Umbilical cord (tissue), 2 donors: ENCODE measurements at places on chromosomes 13 and 19. TPM values are rescaled to one million over a fixed set of nuclear protein-coding genes. Genes with fewer than 3 reads are reported as not detected.

Gene NALCN
- total RNA-seq, result 4.8 TPM

- DNase-seq, result no peak
These were observed 2.6 kb downstream of the HMG20B start for GRCh38 chr19:3575260-3575741.

- DNase-seq, result no peak
These were observed 222.9 kb downstream of the SLITRK5 start for GRCh38 chr13:87894059-87894458.

Gene NFIX
- 56.8 TPM for total RNA-seq

Gene ALOX5AP
- 10.1 TPM for total RNA-seq

Gene IZUMO2
- not detected for total RNA-seq

DNA sequence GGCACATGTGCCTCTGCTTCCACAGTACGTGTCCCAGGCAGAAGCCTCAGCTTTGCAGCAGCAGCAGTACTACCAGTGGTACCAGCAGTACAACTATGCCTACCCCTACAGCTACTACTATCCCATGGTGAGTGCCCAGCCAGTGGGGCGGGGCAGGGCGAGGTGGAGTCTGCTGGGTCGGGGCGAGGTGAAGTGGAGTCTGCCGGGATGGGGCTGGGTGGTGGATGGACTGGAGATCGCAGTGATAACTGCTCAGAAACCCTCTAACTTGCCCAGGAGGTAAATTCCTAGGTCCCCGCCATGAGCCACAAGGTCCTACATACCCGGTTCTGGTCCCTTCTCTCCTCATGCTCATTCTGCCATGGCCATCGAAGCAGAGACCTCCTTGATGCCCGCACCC lies 3.6 kb downstream of the LENG8 start:
- no peak for DNase-seq

Gene FFAR2
- 0.72 TPM for total RNA-seq

GRCh38 chr19:1780272-1780958 lies 27.1 kb downstream of the ONECUT3 start:
- DNase-seq, result no peak

DNA sequence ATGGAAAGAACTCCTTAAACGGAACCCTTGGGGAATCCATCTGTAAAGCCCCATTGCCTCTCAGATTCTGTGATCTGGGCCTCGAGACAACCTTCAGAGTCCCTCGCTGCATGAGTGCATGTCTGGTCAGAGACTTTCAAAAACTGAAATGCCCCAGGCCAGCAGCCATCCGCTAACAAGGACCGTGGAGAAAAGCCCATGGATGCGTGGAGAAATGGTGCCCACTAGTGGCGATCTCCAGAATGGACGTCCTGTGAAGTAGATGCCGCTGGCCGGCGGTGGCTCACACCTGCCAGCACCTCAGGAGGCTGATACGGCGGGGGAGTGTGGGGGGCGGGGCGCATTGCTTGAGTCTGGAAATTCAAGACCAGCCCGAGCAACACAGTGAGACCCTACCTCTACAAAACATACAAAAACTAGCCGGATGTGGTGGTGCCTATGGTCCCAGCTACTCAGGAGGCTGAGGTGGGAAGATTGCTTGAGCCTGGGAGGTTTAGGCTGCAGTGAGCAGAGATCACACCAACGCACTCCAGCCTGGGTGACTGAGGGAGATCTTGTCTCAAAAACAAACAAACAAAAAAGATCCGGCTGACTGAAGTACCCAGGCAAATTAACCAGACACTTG lies 7.9 kb upstream of the CDC16 start:
- DNase-seq, result peak; percentile 82

Gene ZNF418
- 21.2 TPM for total RNA-seq

DNA sequence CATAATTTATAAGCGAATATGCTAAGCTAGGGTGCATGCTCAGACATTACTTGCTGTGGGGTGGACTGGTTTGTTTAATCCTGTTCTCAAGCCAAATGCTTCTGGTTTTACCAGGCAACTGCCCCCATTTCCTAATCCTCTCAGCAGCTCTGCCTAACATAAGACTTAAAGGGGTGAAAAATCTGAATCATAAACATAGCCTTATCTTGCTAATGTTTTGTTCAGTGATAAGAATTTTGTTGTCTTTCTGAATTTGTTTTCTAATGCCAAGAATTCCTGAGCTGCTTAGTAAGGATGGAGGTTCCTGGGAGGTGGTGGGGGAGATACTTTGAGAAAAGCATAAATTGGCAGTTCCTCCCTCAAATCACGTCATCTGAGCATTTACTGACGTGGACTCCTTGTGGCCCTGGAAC lies 42.7 kb downstream of the ING1 start:
- peak; percentile 28 for DNase-seq

- no peak for DNase-seq
These were observed 237.6 kb downstream of the DNAJC15 start for GRCh38 chr13:43260999-43261398.

GRCh38 chr13:95603887-95604555 lies 40.5 kb downstream of the DZIP1 start:
- DNase-seq, result no peak

Gene KCNN1
- total RNA-seq, result 0.48 TPM

DNA sequence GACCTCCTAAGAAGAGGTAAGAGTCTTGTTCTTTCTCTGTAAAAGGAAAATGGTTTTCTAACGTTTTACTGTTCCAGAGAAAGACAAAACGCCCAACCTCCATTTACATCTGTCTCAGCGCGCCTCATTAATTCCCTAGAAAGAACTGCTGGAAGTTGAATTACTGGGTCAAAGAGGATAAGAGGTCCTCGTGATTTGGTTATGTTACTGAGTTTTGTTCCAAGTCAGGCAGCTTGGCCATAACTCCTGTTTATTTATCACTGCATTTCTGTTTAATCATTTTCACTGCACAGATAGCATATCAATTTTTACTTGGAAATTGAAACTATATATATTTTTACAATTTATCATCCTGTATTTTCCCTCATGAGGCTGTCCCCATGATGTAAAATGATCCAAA lies 112.9 kb upstream of the PEG3 start:
- no peak for DNase-seq

Gene ZNF773
- 13.5 TPM for total RNA-seq

DNA sequence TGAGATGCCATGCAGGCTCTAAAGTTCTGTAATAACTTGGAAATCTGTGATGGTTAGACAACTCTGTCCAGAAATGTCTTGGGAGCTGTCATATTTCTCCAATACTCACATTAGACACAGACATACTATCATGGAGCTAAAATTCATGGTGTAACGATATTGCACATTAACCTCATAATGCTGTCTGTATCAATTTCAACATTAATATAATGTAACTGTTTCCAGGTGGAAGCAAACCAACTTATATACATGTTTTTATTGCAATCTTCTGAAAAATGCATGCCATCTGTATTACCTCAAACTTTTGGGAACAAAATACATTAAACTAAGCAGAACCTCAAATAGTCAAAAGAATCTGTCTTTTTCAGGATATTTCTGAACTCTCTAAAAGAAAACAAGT lies 14.7 kb upstream of the SPART start:
- no peak for DNase-seq

- DNase-seq, result peak; percentile 58
These were observed 128.4 kb downstream of the SHISA2 start for GRCh38 chr13:25923217-25924085.

- no peak for DNase-seq
These were observed 316.7 kb upstream of the KLHL1 start for GRCh38 chr13:70424928-70425327.

- DNase-seq, result peak; percentile 25
These were observed 2.8 kb upstream of the NLRP12 start for GRCh38 chr19:53826876-53827275.

DNA sequence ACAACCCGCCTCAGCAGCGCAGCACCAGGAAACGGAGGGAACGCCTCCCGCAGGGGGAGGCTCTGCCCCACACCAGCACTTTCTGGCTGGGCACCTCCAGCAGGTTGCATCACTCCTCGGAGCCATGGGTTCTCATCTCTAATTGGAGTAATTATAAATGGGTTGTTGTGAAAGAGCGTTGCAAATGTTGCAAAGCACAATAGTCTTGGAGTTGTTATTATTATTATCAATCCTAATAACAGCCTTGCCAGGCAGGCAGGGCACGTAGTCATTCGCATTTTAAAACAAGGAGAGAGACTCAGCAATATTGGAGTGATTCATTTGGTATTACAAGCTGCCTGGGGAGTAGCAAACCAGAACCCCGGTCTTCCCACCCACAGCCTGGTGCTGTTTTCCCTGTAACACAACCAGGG lies 108.6 kb upstream of the GJB6 start:
- no peak for DNase-seq

GRCh38 chr13:53160211-53160610 lies 131.6 kb downstream of the OLFM4 start:
- no peak for DNase-seq

DNA sequence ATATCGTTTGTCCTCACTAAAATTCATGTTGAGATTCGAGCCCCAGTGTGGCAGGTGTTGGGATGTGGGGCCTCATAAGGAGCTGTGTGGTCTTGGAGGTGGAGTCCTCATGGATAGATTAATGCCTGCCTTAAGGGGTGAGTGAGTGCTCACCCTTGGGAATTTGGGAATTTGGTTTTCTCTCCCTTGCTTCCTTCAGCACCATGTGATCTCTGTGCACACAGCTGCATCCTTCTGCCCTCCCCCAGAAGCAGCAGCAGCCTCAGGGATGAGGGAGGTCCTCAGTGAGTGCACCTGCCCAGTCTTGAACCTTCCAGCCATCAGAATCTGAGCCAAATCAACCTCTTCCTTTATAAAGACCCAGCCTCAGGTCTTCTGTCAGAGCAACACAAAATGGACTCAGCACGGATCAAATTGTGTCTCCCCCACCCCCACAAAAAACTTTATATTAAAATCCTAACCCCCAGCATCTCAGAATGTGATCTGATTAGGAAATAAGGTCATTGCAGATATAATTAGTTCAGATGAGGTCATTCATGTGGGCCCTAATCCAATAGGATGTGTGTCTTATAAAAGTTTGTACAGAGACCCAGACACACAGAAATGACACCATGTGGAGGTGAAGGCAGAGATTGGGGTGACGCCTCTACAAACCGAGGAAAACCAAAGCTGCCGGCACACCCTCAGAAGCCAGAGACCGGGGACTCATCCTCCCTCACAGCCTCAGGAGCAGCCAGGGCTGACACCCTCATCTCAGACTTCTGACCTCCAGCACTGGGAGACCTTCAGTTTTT lies 12.9 kb downstream of the CYTH2 start:
- DNase-seq, result no peak
